ENCODE measurements at places on chromosomes 11 and 22.

GRCh38 chr11:130999992-131000770 lies 83.9 kb upstream of the SNX19 start:
- no peak for DNase-seq

DNA sequence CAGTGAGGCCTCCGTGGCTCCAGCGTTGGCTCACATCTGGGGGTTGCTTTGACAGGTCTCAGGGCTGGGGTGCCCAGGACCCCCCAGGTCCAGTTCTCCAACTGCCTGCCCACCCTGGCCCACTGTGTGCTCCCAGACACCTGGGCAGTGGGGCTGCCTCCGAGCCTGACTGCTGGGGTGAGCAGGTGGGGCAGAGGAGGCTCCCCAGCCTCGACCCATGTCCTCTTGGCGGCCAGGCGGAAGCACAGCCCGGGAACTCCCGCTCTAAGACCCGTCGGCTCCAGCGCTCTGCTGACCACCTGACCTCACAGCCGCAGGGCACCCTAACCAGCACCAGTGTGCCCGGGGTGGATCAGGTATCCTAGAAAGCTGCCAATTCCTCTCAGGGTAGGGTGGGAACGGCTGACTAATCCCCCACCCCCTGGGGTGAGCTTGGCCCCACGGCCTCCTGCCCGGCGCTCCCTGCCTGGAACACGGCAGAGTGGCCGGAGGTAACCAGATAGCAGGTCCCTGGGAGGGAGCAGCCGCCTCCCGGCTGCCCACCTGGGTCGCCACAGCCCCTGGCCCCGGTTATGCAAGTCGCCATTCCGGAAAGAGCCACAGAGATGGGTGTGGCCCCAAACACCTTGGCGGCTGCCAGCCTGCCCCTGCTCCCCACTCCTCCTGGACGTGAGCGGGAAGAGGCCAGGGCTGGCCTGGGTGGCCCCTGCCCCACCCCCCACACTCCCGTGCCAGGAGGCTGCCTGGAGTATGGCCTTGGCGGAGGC lies 19.2 kb upstream of the MUC5B start:
- DNase-seq: peak; percentile 10

- DNase-seq: no peak
Measured at GRCh38 chr11:134564472-134565200, 152.6 kb upstream of the B3GAT1 start.

GRCh38 chr22:37806409-37807333 lies 1.1 kb upstream of the GCAT start:
- DNase-seq: no peak

- no peak for DNase-seq
Measured at GRCh38 chr11:128497776-128498095, 89.6 kb downstream of the ETS1 start.

GRCh38 chr11:45386972-45387371 lies 100.8 kb upstream of the SYT13 start:
- no peak for DNase-seq

DNA sequence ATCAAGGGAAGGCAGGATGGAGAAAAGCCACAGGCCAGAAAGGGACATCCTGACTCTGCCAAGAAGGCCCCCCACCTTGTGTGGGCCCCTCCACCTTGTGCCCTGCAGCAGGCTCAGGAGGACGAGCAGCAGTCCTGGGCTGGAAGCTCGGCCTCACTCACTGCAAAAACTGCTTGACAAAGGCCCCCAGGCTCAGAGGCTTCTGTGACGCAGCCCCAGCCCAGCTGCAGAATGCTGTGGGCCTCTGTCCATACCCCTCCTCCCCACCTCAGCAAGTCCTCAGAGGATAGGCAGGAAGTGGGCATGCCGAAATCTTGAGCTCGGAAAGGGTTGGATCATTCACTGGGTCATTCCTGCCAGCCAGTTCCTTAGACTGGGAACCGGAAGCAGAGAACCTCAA lies 61.9 kb downstream of the NRXN2 start:
- peak; percentile 40 for DNase-seq

DNA sequence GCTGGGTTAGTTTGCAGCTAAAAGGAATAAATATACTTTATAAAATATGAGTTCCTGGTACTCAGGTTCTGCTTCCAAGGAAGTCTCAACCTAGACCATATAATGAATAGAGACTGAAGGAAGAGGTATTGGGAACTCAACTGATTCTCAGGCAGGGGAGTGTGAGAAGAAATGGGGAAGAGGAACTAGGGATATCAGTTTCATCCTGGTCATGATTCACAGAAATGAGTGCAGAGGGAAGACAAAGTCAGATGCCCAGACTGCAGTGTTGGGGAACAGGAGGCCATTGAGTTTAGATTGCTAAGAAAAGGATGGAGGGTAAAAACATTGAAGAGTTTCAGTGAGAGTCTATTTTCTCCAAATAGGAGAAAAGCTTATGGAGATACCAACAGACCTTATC lies 28.8 kb downstream of the PLAAT5 start:
- no peak for DNase-seq

DNA sequence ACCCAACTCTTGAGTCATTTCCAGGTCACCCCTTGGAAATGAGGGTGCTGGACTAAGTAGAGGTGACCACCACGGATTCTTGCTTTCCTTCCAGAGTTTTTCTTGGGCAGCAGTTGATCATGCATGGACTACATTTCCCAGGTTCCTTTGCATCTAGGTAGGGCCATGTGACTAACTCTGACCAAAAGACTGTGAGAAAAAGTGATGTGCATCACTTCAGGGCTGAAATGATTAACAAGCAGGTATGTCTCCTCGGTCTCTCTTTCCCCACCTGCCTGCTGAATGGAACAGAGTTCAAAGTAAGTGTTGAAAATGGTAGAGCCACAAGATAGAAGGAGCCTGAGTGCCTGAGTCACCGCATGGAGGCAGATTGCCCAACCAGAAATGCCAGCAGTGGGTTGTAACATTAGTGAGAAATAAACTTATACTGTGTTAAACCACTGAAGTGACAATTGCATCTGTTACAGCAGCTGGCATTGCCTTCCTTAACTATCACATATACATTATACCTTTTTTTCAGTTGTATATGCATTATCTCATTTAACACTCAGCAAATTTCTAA lies 113.5 kb downstream of the MN1 start:
- no peak for DNase-seq

DNA sequence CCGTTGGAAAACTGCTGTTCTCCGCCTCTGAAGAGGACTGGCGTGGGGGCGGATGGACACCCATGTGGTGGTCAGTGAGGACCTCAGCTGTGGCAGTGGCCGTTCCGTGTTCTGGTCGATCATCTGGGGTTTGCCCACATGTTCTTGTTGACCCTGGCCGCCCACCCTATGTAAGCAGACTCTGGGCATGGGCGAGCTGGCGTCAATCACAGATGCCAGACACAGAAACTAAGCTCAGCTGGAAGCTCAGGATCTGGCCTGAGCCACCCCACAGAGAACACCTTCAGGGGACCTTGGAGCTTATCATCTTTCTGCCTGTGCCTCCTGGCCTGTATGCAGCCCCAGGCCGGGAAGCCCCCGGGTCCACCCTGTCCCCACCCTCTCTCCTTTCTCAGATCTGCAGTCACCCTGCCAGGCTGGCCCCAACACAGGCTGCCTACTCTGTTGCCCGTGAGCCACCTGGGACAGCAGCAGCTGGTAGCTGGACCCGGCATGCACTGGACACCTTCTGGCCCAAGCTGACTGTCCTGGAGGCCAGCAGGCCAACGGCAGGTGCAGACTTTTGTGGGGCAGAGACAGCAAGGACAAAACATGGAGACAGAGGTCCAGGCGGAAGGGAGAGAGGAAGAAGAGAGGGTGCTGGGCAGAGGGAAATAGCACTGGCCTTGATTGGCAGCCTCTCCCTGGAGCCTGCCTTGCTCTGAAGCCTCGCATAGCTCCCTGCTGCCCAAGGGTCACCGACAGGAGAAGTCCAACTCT lies 91.5 kb downstream of the PHF21B start:
- peak; percentile 6 for DNase-seq

DNA sequence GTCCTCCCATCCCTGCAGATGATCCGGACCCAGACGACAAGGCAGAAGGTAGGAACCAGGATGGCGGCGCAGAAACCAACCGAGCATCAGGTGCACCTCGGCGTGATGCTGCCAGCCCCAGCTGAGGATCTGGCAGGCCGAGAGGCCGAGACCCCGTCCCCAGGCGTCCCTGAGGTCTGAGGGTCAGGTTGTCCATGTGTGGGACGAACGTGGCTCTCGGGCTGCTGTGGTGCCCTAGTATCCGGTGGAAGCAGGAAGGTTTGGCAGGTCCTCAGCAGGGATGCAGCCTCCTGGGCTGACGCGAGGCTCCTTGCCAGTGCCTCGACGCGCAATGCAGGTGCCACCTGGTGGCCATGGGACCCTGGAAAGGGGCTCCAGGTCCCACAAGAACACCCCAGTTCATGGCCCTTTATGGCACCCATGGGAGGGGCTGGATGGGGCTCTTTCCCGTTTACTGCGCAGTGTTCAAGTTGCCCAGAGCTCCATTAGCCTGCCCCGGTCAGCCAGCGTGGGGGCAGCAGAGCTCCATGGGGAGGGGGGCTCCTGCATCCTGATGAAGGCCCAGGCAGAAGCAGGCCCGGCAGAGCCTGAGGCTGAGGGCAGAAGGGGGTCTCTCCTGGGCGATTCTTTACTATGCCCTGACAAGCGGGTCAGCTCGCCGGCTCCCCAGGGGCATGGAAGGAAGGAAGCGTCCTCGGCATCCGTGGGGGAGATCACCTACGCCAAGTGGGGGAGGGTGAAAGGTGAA lies 129.9 kb downstream of the CTTN start:
- DNase-seq: no peak

GRCh38 chr11:103024086-103024485 lies 67.9 kb downstream of the DCUN1D5 start:
- DNase-seq: no peak

DNA sequence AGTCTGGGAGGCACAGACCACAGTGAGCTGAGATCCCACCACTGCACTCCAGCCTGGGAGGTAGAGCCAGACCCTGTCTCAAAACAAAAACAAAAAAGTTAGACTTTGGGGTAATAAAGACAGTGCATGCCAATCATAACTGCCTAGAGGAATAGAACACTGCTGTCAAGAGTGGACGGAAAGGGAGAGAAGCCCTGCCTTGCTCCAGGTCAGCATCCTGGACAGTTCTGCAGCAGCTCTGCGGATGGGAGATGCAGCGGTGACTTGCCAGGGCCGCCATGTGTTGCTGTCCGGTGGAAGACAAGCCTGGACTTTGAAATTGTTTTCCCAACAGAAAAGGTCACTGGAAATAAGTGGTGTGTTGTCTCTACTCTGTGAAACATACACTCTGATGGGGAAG lies 618.2 kb downstream of the TBC1D22A start:
- no peak for DNase-seq

DNA sequence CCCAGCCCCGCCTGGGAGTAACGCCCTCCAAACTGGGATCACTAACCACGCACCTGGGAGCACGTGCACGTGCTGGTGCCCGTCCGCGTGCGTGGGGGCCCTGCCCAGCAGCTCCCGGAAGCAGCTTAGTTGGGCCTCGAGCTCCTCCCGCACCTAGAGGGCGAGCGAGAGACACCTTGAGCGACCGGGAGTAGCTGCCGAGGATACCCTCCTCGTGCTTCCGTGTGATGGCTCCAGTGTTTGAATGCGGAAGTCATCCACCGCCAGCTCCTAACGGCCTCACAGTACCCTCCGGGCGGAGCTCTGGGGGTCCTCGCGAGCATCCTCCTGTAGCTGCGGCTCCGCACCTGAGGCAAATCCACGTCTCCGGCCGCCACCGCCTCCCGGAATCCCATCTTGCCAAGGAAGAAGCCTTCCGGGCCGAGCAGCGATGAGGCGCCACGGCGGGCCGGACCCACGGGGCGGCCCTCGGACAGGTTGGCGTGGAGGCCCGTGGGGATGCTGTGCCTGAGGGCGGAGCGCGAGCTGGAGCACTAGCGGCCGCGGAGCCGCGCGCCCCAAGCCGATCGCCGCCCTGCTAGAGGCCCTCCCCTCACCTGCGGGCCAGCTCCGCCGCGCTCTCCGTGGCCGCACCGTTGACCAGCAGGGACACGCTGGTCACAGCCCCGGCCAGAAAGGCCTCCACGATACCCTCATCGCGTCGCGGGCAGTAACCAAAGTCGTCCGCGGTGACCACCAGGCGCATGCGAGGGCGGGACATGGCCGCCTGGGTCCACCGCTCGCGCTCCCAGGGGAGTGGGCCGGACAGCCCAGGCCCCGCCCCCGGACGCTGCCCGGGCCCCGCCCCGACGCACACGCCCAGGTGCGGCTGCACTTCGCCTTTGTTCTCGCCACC lies at the start of gene YDJC:
TSS of gene YDJC (minus strand) at position 768 of the 895 bp plus-strand sequence. CDS start at position 760, 8 bp downstream.
- DNase-seq: peak; percentile 93

GRCh38 chr22:25484521-25485315 lies 79.8 kb upstream of the GRK3 start:
- no peak for DNase-seq

DNA sequence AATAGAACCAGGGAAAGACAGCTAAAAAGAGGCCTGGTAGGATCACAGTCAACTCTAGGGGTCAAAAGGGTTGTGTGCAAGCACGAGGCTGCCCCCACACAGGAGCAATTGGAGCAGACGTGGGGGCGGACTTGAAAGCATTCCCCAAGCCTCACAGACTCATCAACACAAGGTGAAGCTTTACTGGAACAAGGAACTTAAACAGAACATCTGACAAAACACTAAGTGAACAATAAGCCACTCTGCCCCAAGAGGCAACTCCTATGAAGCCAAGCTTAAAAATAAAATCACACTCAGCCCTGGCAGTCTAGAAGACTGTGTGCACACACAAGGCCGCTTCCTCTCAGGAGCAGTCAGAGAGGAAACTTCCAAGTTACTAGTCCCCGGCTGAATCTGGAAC lies 32.2 kb upstream of the TEAD1 start:
- no peak for DNase-seq

DNA sequence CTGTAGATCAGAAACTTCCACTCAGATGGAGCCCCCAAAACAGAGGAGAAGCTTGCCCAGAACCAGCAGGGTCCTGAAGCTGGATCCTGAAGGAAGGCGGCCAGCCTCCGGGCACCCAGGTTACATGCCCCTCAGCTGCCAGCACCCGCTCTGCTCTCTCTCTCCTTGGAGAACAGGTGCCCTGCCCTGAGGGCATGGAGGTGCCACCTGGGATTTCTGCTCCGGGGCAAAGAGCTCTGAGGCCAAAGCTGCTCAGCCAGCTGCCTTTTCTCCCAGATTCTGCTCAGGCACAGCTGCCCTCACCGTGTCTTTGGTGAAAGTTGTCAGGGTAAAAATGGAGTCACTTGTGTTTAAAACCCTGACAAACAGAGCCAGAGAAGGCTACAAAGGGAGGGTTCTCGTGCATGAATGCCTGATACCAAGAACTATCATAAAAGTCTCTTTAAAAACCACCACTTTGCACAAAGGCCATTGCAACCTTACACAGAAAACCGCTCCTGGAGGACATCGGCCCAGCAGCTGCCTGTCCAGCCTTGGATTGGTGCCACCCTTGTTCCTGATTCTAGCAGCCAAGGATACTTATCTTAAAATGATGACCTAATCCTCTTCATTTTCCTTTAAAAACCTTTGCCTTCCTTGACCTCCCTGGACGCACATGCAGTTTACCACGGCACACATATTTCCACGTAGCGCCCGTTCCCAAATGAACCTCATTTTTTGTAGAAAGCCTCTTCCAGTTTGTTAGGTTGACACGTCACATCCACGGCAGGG lies 140.0 kb downstream of the CACNA1I start:
- DNase-seq: no peak

- no peak for DNase-seq
Measured at GRCh38 chr22:50261615-50262459, at the start of gene MAPK12. Gene MAPK12 (minus strand): TSS chr22:50261683. CDS start chr22:50261509, 174 bp downstream.
